ENCODE measurements at places on chromosomes 3 and 15. TPM values are rescaled to one million over a fixed set of nuclear protein-coding genes. Genes with fewer than 3 reads are reported as not detected.
A peak's percentile ranks its signal among the peaks of the same experiment; 100 is the strongest.

- H3K36me3 ChIP-seq: no peaks in the 10 kb centered on the region
- H3K4me1 ChIP-seq: peaks cover 3% of the 10 kb centered on the region
- no peak for DNase-seq
- H3K4me3 ChIP-seq: no peak overlapping the region
Observed at GRCh38 chr3:152910211-152910610, 75.3 kb downstream of the P2RY1 start.

GRCh38 chr3:30400926-30401325 is 205.5 kb upstream of the TGFBR2 start:
- no peaks in the 10 kb centered on the region for H3K27me3 ChIP-seq
- H3K27ac ChIP-seq: no peak overlapping the region
- no peak for DNase-seq
- H3K4me3 ChIP-seq: no peak overlapping the region

The HYAL3 gene
- total RNA-seq: 3.6 TPM

The C3orf49 gene
- total RNA-seq: not detected

GRCh38 chr15:52556524-52557273 is 12.1 kb downstream of the ARPP19 start:
- no peak overlapping the region for H3K4me3 ChIP-seq
- H3K36me3 ChIP-seq: peaks cover 11% of the 10 kb centered on the region
- H3K4me1 ChIP-seq: peaks cover 32% of the 10 kb centered on the region
- H3K27ac ChIP-seq: peak overlapping the region; percentile 64
- DNase-seq: no peak

The GPR160 gene
- 33.7 TPM for total RNA-seq

The LEKR1 gene
- total RNA-seq: 4.1 TPM

GRCh38 chr3:150286390-150287147 is 121.5 kb upstream of the TSC22D2 start:
- H3K27me3 ChIP-seq: no peaks in the 10 kb centered on the region
- peaks cover 5% of the 10 kb centered on the region for H3K4me1 ChIP-seq
- no peak for DNase-seq
- H3K36me3 ChIP-seq: peaks cover under 1% of the 10 kb centered on the region

GRCh38 chr3:193029800-193030199 is 112.1 kb upstream of the MB21D2 start:
- peaks cover 4% of the 10 kb centered on the region for H3K4me1 ChIP-seq
- no peak overlapping the region for H3K4me3 ChIP-seq
- no peak for DNase-seq
- H3K27ac ChIP-seq: no peak overlapping the region

All from progenitor cell of endocrine pancreas (in vitro differentiated cells).